ENCODE measurements at places on chromosomes 1 and 21.

DNA sequence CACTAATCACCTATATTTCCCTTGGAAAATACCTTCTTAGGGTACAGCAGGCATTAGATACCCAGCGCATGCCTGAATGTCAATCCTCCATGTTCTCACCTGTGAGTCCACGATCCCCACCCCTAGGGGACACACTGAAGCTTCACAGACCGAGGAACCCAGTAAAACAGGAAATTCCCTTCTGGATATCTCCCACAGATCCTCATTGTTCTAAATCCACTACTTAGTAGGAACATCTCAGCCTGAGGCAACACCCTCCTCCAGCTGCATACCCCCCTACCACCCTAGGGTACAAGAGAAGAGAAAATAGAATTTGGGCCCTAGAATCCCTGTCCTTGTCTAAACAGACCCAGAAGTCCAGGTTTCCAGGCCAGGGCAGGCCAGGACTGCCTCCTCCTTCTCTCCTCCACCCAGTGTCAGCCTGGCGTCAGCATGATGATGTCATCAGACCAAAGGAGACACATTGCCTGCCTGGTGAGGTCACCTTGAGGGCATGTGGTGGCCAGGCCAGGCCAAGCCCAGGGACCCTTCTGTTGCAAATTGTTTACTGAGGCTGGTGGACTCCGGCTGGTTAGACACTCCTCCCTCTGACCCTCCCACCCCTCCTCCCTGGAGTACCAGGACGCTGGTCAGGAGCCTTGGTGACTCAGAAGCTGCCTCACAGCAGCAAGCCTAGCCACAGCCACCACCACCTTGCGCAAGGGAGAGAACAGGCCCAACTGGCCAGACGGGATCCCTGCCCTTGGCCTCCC lies 6.2 kb downstream of the NECTIN4 start:
- DNase-seq = peak; percentile 40
- H3K36me3 ChIP-seq = no peaks in the 10 kb centered on the region
- no peaks in the 10 kb centered on the region for H3K27me3 ChIP-seq
- H3K4me3 ChIP-seq = no peak overlapping the region
- H3K4me1 ChIP-seq = no peaks in the 10 kb centered on the region
- no peak overlapping the region for H3K27ac ChIP-seq

GRCh38 chr1:99771513-99771918 lies 5.1 kb upstream of the FRRS1 start:
- no peaks in the 10 kb centered on the region for H3K36me3 ChIP-seq
- no peaks in the 10 kb centered on the region for H3K4me1 ChIP-seq
- H3K27ac ChIP-seq = no peak overlapping the region
- no peak overlapping the region for H3K4me3 ChIP-seq

GRCh38 chr1:3247521-3248121 lies 178.6 kb downstream of the PRDM16 start:
- DNase-seq = no peak
- H3K4me1 ChIP-seq = peaks cover 5% of the 10 kb centered on the region
- H3K27me3 ChIP-seq = peaks cover 51% of the 10 kb centered on the region
- peak overlapping the region; percentile 63 for H3K27ac ChIP-seq
- no peaks in the 10 kb centered on the region for H3K36me3 ChIP-seq

- no peak for DNase-seq
- H3K27ac ChIP-seq = no peak overlapping the region
- peaks cover 3% of the 10 kb centered on the region for H3K4me1 ChIP-seq
- H3K4me3 ChIP-seq = no peak overlapping the region
- H3K27me3 ChIP-seq = no peaks in the 10 kb centered on the region
Observed at GRCh38 chr1:201475130-201475529, 6.1 kb upstream of the PHLDA3 start.

- no peaks in the 10 kb centered on the region for H3K27me3 ChIP-seq
- no peak for DNase-seq
- H3K27ac ChIP-seq = no peak overlapping the region
- peaks cover 21% of the 10 kb centered on the region for H3K4me1 ChIP-seq
Observed at GRCh38 chr1:235831148-235831547, 35.6 kb downstream of the LYST start.

GRCh38 chr1:20147846-20148570 lies 8.9 kb downstream of the PLA2G2F start:
- no peaks in the 10 kb centered on the region for H3K36me3 ChIP-seq
- H3K27ac ChIP-seq = no peak overlapping the region
- no peaks in the 10 kb centered on the region for H3K27me3 ChIP-seq
- H3K4me3 ChIP-seq = no peak overlapping the region

- no peaks in the 10 kb centered on the region for H3K27me3 ChIP-seq
- H3K4me1 ChIP-seq = no peaks in the 10 kb centered on the region
Observed at GRCh38 chr1:169361281-169361680, 6.3 kb downstream of the NME7 start.

GRCh38 chr1:185774394-185774793 lies 40.2 kb downstream of the HMCN1 start:
- no peak overlapping the region for H3K27ac ChIP-seq
- no peaks in the 10 kb centered on the region for H3K4me1 ChIP-seq
- H3K36me3 ChIP-seq = no peaks in the 10 kb centered on the region
- no peak overlapping the region for H3K4me3 ChIP-seq

DNA sequence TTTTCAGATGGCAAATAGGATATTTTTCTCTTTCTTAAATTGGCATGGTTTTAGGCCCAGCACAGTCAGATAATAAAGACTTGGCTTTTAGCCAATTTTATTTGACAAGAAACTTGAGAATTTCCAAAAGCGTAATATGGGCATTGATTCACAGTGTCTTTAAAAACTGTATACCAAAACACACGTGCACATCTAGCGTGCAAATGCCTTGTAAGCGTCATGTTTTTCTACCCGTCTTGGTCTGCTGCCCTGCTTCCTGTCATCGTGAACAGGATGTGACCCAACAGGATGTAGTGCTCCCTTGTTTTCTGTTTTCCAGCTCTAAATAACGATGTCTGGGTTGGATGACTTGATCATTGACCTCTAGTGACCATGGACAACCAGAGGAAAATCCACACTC lies 24.7 kb upstream of the SLC44A3 start:
- H3K4me1 ChIP-seq = peaks cover 71% of the 10 kb centered on the region
- no peak for DNase-seq
- H3K27me3 ChIP-seq = no peaks in the 10 kb centered on the region

DNA sequence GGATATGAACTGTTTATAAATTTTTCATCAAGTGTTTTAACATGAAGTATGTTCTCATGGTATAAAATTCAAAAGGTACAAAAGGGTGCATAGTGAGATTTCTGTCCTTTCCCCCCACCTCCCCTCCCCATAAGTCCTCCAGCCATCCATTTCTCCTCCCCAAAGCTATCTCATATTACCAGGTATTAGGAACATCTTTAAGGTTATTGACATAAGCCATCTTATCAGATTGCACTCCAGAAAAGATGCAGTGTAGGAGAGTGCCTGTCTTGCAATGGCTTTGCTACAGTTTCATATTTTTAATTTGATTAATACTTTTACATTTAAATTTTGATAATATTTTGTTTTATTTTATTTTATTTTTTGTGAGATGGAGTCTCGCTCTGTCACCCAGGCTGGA lies 13.5 kb upstream of the HPCAL4 start:
- no peaks in the 10 kb centered on the region for H3K27me3 ChIP-seq
- H3K27ac ChIP-seq = no peak overlapping the region
- no peaks in the 10 kb centered on the region for H3K36me3 ChIP-seq
- no peak overlapping the region for H3K4me3 ChIP-seq
- no peak for DNase-seq

- peak overlapping the region; percentile 94 for H3K27ac ChIP-seq
- no peaks in the 10 kb centered on the region for H3K27me3 ChIP-seq
- peak; percentile 16 for DNase-seq
Observed at GRCh38 chr1:227317523-227318015, 723 bp downstream of the CDC42BPA start.

DNA sequence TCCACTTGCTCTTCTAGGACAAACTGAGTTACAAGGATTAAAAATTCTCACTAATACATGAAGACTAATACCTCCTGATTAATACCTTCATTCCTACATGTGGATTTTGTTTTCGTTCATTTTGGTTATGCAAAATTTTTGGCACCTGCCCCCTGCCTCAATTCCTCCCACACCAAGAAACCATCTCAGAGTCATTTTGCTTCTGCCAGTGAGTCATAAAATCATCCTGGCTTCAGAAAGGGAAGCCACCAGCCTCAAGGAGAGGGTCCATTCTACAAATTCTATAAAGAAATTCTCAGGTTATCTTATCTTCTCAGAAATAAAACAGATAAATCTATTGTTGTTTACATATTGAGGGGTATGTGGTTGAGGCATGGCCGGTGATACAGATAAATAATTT lies 103.2 kb upstream of the COA6 start:
- H3K36me3 ChIP-seq = no peaks in the 10 kb centered on the region
- H3K27ac ChIP-seq = no peak overlapping the region
- no peaks in the 10 kb centered on the region for H3K4me1 ChIP-seq
- H3K4me3 ChIP-seq = no peak overlapping the region
- no peaks in the 10 kb centered on the region for H3K27me3 ChIP-seq

DNA sequence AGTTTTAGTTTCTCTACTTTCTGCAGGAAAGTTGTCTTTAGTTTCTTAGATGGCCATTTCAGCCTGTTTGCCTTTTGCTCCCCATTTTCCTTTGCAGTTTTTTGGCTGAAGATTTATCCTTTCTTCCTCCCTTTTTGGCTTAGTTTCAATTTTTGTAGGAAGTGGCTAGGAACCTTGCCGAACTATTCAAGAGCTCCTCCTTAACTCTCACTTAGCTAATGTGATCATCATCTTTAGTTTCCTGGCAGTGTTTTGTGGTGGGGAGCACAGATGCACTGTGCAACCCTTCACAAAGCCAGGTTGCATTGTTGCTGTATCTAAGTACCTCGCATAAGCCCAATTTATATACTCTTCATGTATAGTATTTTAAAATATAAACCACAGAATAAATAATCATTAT lies 28.8 kb upstream of the CCDC181 start:
- H3K4me3 ChIP-seq = no peak overlapping the region
- no peaks in the 10 kb centered on the region for H3K4me1 ChIP-seq
- no peaks in the 10 kb centered on the region for H3K36me3 ChIP-seq
- H3K27me3 ChIP-seq = no peaks in the 10 kb centered on the region
- DNase-seq = no peak

GRCh38 chr1:160459056-160459455 lies 58.7 kb downstream of the VANGL2 start:
- H3K4me3 ChIP-seq = no peak overlapping the region
- no peaks in the 10 kb centered on the region for H3K4me1 ChIP-seq
- no peak for DNase-seq
- no peaks in the 10 kb centered on the region for H3K27me3 ChIP-seq
- no peak overlapping the region for H3K27ac ChIP-seq
- H3K36me3 ChIP-seq = no peaks in the 10 kb centered on the region

GRCh38 chr1:26786437-26787380 lies 1.0 kb upstream of the PIGV start:
- H3K36me3 ChIP-seq = no peaks in the 10 kb centered on the region
- peaks cover 60% of the 10 kb centered on the region for H3K4me1 ChIP-seq
- peak; percentile 73 for DNase-seq

- H3K27ac ChIP-seq = no peak overlapping the region
- H3K4me1 ChIP-seq = no peaks in the 10 kb centered on the region
- no peaks in the 10 kb centered on the region for H3K36me3 ChIP-seq
- no peak overlapping the region for H3K4me3 ChIP-seq
- no peaks in the 10 kb centered on the region for H3K27me3 ChIP-seq
Observed at GRCh38 chr1:84632137-84632536, 57.9 kb upstream of the CTBS start.

DNA sequence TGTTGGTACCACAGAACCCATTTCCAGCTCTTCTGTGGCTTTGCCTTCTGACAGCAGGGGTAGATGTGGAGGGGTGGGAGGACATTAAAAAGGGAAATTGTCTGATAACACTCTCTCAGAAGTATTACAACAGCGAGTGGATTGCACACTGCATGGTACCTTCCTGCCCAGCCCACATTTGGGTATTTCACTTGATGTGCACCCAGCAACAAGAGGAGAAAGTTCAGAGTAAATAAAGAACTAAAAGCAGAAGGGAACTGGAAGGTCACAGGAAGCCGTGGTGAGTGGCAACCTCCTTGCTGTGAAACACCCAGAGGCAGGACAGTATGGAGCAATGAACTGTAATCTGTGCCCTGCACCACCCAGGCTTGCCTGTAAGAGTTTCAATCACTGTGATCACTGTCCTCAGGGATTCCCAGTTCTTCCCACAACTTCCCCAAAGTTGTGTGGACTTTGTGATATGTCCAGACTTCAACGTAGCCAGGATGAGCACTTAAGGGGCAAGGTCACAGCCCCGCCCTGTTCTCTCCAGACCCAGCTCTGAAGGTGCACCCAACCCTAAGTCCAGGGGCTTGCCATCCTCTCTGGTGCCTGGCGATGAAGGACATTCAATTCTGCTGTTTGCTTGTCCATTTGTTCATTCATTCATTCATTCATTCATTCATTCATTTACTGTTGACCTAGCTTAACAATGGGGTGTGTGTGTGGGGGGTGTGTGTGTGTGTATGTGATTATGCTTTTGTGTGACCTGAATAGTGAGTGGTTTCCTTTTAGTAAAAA lies 18.7 kb upstream of the F5 start:
- H3K27ac ChIP-seq = no peak overlapping the region
- H3K4me3 ChIP-seq = no peak overlapping the region
- H3K36me3 ChIP-seq = no peaks in the 10 kb centered on the region
- H3K4me1 ChIP-seq = no peaks in the 10 kb centered on the region
- no peak for DNase-seq

- no peaks in the 10 kb centered on the region for H3K27me3 ChIP-seq
- H3K36me3 ChIP-seq = no peaks in the 10 kb centered on the region
- no peak overlapping the region for H3K4me3 ChIP-seq
- H3K4me1 ChIP-seq = no peaks in the 10 kb centered on the region
- DNase-seq = no peak
Observed at GRCh38 chr1:30692201-30692947, 31.0 kb downstream of the MATN1 start.

- no peak overlapping the region for H3K4me3 ChIP-seq
- no peaks in the 10 kb centered on the region for H3K27me3 ChIP-seq
- peaks cover 8% of the 10 kb centered on the region for H3K36me3 ChIP-seq
- no peak overlapping the region for H3K27ac ChIP-seq
Observed at GRCh38 chr1:201845331-201846083, 16.6 kb downstream of the IPO9 start.

- no peak overlapping the region for H3K27ac ChIP-seq
- no peaks in the 10 kb centered on the region for H3K36me3 ChIP-seq
- H3K4me1 ChIP-seq = no peaks in the 10 kb centered on the region
- no peak overlapping the region for H3K4me3 ChIP-seq
Observed at GRCh38 chr1:11320153-11320936, 47.3 kb downstream of the UBIAD1 start.

- DNase-seq = peak; percentile 74
- H3K27ac ChIP-seq = no peak overlapping the region
- no peak overlapping the region for H3K4me3 ChIP-seq
- H3K36me3 ChIP-seq = no peaks in the 10 kb centered on the region
Observed at GRCh38 chr21:44892536-44893277, 19.2 kb upstream of the PTTG1IP start.

- no peaks in the 10 kb centered on the region for H3K4me1 ChIP-seq
- no peaks in the 10 kb centered on the region for H3K36me3 ChIP-seq
- no peak overlapping the region for H3K4me3 ChIP-seq
Observed at GRCh38 chr1:170495006-170495405, 37.0 kb upstream of the GORAB start.

Measured in tibial nerve (tissue), 4 donors.